ENCODE measurements at places on chromosomes 1 and 21.
A peak's percentile ranks its signal among the peaks of the same experiment; 100 is the strongest.

DNA sequence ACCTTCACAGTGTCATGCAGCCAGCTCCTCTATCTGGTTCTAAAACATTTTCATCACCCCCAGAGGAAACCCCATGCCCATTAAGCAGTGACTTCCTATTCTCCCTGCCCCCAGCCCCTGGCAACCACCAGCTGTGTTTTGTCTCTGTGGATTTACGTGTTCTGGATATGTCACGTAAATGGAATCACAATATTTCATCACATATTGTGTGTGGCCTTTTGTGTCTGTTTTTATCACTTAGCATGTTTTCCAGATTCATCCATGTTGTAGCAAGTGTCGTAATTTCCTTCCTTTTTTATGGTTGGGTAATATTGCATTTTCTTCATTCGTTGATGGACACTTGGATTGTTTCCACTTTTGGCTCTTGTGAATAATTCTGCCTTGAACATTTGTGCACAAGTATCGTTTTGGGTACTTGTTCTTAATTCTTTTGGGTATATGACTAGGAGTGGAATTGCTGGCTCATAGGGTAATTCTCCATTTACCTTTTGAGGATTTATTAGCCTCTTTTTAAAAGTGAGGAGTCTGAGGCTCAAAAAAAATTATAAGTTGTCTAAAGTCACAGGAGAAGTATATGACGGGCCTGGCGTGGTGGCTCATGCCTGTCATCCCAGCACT is 127.0 kb downstream of the MRPS6 start:
- no peak overlapping the region for H3K4me3 ChIP-seq
- peaks cover 2% of the 10 kb centered on the region for H3K36me3 ChIP-seq

GRCh38 chr1:10065344-10065685 is 32.6 kb downstream of the UBE4B start:
- H3K4me3 ChIP-seq: no peak overlapping the region
- no peak for DNase-seq
- no peaks in the 10 kb centered on the region for H3K27me3 ChIP-seq
- H3K27ac ChIP-seq: no peak overlapping the region

- H3K4me3 ChIP-seq: no peak overlapping the region
- no peak overlapping the region for H3K27ac ChIP-seq
- H3K27me3 ChIP-seq: no peaks in the 10 kb centered on the region
- H3K36me3 ChIP-seq: no peaks in the 10 kb centered on the region
These were observed 23.0 kb upstream of the TMEM52 start for GRCh38 chr1:1941868-1942752.

- peak; percentile 73 for DNase-seq
- peak within 1 kb of the TSS; percentile 75 for H3K4me3 ChIP-seq
- H3K36me3 ChIP-seq: peaks cover 4% of the 10 kb centered on the region
- H3K27ac ChIP-seq: no peak within 1 kb of the TSS
These were observed at the start of gene COL6A2 for GRCh38 chr21:46097336-46098293. Gene COL6A2 (plus strand): TSS chr21:46098112.

GRCh38 chr1:29516063-29516820 is 279.9 kb downstream of the PTPRU start:
- H3K36me3 ChIP-seq: no peaks in the 10 kb centered on the region
- H3K4me1 ChIP-seq: no peaks in the 10 kb centered on the region
- DNase-seq: no peak
- no peak overlapping the region for H3K4me3 ChIP-seq
- H3K27ac ChIP-seq: no peak overlapping the region

- H3K4me3 ChIP-seq: no peak overlapping the region
- H3K27ac ChIP-seq: no peak overlapping the region
- no peaks in the 10 kb centered on the region for H3K27me3 ChIP-seq
- H3K36me3 ChIP-seq: no peaks in the 10 kb centered on the region
These were observed 113.8 kb downstream of the CASZ1 start for GRCh38 chr1:10682449-10683309.

DNA sequence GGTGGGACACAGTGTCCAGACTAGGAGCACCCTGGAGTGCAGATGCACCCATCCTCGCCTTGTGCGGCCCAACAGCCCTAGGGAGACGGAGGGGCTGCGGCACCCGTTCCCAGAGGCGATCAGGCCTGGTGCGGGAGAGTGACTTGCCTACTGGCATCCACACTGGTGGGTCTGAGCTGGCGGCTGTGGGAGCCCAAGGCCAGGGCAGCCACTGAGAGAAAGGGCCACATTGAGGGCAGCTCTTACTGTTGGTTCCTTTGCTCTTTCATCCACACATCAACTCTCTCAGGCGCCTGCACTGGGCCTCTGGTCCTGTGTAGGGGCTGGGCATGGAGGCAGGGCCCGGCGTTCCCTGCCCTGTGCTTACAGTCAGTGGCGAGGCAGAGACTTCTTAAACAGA is 8.6 kb downstream of the PODN start:
- peaks cover 8% of the 10 kb centered on the region for H3K27me3 ChIP-seq
- H3K27ac ChIP-seq: no peak overlapping the region
- H3K4me1 ChIP-seq: no peaks in the 10 kb centered on the region
- H3K4me3 ChIP-seq: no peak overlapping the region
- H3K36me3 ChIP-seq: no peaks in the 10 kb centered on the region
- no peak for DNase-seq
